ENCODE measurements at places on chromosomes 5 and 9. TPM values are rescaled to one million over a fixed set of nuclear protein-coding genes. Genes with fewer than 3 reads are reported as not detected.

Gene MARVELD2
- total RNA-seq, result 50.3 TPM

Gene KIF3A
- total RNA-seq, result 15.3 TPM

Gene PCDHGC4
- total RNA-seq, result 0.39 TPM

Gene GSN
- 100 TPM for total RNA-seq

Gene CATSPER3
- 0.61 TPM for total RNA-seq

Gene KIF24
- 3.9 TPM for total RNA-seq

Gene OR1J2
- total RNA-seq, result not detected

Gene PDE6A
- total RNA-seq, result 2.5 TPM

Gene NUDT12
- total RNA-seq, result 12.3 TPM

DNA sequence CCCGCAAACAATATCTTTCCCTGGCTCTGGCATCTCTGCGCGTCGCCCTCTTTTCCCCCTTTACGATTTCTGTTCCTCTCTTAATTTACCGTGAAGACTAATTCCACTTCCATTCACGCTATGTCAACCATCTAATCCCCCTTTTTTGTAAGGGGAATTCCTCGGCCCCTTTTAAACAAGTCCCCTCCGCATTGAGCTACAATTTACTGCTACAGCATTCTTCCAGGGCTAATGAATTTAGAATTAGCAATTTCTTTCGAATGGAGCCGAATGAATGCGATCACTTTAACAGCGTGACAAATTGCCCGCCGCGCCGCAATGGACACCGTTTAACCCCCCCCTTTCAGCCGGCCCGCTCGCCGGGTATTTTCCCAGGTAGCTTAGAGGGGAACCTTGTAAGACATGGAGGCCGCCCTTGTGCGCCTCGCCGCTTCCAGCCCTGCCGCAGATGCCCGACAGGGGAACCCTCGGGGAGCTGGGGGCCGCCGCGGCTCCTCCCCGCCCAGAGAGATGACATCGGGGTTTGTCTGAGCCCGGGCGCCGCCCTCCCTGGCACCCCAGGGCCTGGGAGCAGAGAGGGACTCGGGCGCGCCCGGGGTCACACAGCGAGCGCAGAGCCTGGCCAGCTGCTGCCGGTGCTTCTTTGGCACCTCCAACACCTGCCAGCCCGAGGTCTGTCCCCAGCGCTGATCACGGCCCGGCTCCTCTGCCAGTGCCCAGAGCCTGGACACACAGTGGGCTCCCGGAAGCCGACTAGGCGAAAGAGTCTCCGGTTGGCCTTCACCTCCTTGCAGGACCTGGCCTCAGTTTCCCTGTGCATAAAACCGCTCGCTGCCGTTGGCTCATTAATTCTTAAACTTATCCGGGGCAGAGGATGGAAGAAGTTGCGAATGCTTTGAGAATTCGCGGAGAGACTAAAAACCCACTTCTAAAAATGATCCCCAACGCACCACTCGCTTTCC is 1.3 kb downstream of the PRDM12 start:
- H3K27ac ChIP-seq, result no peak overlapping the region
- H3K4me3 ChIP-seq, result no peak overlapping the region
- no peaks in the 10 kb centered on the region for H3K36me3 ChIP-seq
- peaks cover 6% of the 10 kb centered on the region for H3K27me3 ChIP-seq
- H3K4me1 ChIP-seq, result no peaks in the 10 kb centered on the region

DNA sequence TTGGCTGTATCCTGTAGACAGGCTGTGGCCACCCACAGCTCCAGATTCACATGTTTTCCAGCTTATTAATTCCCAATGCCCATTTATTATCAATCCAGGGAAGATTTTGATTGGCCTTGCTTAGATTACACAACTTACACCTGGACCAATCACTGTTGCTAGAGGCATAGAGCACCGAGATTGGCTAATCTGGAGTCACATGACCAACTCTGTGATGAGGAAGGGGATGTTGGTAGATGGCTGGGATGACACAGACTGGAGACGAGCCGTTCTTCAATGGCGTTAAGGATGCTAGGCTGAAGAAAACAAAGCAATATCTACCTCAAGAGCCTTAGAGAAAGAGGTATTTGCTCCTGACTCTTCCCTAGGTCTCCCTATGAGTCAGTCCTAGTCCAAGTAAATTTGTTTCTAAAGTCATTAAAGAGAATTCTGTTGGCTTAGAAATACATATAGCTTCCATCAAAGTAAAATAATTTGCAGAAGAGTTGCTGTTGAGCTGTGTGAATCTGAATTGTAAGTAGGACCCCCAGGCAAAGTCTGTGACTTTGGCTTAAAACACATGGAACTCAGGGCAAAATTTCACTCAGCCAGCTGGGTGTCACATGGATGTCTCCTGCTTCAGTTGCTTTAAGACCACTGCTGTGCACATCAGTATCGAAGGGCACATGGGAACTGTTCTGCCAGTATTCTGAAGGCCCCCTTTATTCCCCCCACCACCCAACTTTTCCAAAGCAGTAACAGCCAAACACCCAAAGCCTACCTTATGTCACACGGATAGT is 326.4 kb upstream of the KLF4 start:
- H3K4me1 ChIP-seq, result peaks cover 19% of the 10 kb centered on the region
- no peaks in the 10 kb centered on the region for H3K27me3 ChIP-seq
- H3K36me3 ChIP-seq, result no peaks in the 10 kb centered on the region
- H3K27ac ChIP-seq, result no peak overlapping the region
- DNase-seq, result no peak
- no peak overlapping the region for H3K4me3 ChIP-seq

GRCh38 chr9:104232781-104233341 is 138.8 kb downstream of the SMC2 start:
- no peaks in the 10 kb centered on the region for H3K36me3 ChIP-seq
- H3K27ac ChIP-seq, result no peak overlapping the region
- no peaks in the 10 kb centered on the region for H3K4me1 ChIP-seq
- DNase-seq, result no peak
- no peak overlapping the region for H3K4me3 ChIP-seq

DNA sequence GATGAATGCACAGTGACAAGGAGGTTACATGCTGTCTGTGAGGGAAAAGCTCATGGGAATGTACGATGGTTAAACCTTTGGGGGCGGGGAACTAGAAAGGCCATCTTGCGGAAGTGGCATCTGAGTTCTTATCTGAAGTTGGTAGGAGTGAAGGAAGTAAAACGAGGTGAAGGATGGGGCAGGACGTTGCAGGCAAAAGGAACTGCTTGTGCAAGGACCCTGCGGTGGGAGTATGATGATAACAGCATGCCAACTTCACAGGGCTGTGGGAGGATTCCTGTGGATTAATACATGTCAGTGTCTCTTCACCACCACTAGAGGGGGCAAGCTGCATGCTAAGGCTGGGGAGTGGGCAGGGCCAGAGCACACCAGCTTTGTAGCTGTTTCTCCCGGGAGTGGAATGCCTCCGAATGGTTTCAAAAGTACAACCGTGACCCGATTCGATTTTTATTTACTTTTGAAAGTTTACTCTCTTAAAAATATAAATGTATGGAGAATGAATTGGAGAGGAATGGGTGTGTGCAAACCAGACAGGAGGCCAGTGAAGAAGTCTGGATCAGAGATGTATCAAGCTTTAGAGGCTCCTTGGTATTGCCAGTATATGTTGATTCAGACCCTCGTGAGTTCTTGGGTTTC is 62.5 kb downstream of the CYFIP2 start:
- 0 out of 2 replicates have a peak overlapping the region, but pooled peaks have one; percentile 10 for H3K4me3 ChIP-seq
- H3K27ac ChIP-seq, result no peak overlapping the region

- peaks cover 11% of the 10 kb centered on the region for H3K4me1 ChIP-seq
Measured at GRCh38 chr5:57844410-57844809, 361.8 kb upstream of the ACTBL2 start.

GRCh38 chr9:15763371-15763770 is 210.5 kb downstream of the CCDC171 start:
- no peak for DNase-seq
- H3K27me3 ChIP-seq, result no peaks in the 10 kb centered on the region
- no peaks in the 10 kb centered on the region for H3K36me3 ChIP-seq
- no peaks in the 10 kb centered on the region for H3K4me1 ChIP-seq
- no peak overlapping the region for H3K27ac ChIP-seq

GRCh38 chr9:93603011-93603410 is 26.6 kb downstream of the PHF2 start:
- no peaks in the 10 kb centered on the region for H3K36me3 ChIP-seq
- no peak overlapping the region for H3K4me3 ChIP-seq
- no peaks in the 10 kb centered on the region for H3K4me1 ChIP-seq
- DNase-seq, result no peak
- no peak overlapping the region for H3K27ac ChIP-seq
- no peaks in the 10 kb centered on the region for H3K27me3 ChIP-seq

DNA sequence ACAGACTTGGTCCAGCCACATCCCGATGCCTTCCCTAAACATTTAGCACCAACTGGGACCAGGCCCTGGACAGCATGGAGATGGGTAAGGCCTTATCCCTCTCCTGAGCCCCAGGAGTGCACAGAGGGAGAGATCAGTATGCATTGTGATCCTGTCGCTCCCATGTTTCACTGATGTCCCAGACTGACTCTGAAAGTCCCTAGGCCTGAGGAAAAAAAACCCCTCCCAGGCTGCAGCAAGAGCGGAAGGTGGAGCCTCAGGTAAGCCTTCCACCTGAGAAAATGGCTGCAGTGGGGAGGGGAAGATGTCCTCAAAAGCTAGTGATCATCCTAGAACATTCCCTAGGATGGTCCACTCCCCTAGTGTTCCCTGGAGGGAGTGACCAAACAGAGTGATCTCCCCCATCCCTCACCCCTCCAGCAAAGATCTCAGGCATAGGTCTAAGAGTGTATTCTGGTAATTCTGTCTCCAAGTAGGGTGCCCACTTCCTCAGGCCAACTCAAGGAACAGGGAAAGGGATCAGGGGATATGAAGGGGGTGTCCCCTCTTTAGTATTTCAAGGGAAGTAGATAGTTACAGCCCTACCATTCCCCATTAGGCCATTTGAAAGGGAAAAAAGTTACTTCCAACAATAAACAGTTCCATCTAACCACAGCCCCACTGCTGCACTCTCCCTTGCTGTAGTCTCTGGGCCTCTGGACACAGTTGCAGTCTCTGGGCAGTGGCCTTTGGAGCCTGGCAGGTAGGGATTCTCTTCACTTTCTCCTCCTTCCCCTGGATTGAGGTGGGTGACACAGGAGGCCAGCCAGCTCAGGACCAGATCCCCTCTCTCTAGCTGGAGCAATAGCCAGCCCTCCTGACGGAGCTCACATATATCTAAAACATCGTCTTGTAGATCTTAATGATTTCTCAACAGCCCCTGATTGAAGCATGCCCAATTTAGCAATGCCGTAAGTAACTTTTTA is 6.8 kb upstream of the CXXC5 start:
- H3K27ac ChIP-seq, result peak overlapping the region; percentile 96
- no peak for DNase-seq
- H3K36me3 ChIP-seq, result no peaks in the 10 kb centered on the region
- no peak overlapping the region for H3K4me3 ChIP-seq
- H3K4me1 ChIP-seq, result peaks cover 75% of the 10 kb centered on the region

GRCh38 chr5:122704247-122705036 is 70.4 kb upstream of the SNX2 start:
- no peak for DNase-seq
- no peaks in the 10 kb centered on the region for H3K36me3 ChIP-seq
- H3K27me3 ChIP-seq, result no peaks in the 10 kb centered on the region
- peaks cover 19% of the 10 kb centered on the region for H3K4me1 ChIP-seq

- DNase-seq, result no peak
- H3K27me3 ChIP-seq, result no peaks in the 10 kb centered on the region
- H3K27ac ChIP-seq, result no peak overlapping the region
- H3K36me3 ChIP-seq, result no peaks in the 10 kb centered on the region
Measured at GRCh38 chr5:167309941-167310517, 981.4 kb upstream of the WWC1 start.

DNA sequence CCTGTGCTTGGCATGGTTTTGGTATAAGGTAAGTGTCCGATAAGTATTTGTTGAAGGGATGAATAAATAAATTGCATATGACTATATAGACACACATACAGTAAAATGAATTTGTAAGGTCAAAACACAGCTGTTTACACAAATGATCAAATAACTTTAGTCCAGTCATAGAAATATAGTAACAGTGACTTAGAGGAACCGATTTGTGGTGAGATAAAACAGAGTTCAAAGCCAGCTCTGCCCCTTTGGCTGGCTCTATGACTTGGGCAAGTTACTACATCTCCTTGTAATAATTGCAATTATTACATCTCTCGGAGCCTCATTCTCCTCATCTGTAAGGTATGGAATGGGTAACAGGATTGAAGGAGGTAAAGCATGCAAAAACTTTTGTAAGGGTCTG is 384.0 kb downstream of the PLK2 start:
- no peak for DNase-seq
- no peaks in the 10 kb centered on the region for H3K27me3 ChIP-seq
- H3K4me1 ChIP-seq, result no peaks in the 10 kb centered on the region
- H3K4me3 ChIP-seq, result no peak overlapping the region
- H3K36me3 ChIP-seq, result no peaks in the 10 kb centered on the region
- H3K27ac ChIP-seq, result no peak overlapping the region

GRCh38 chr5:142453932-142454331 is 129.1 kb upstream of the SPRY4 start:
- H3K4me1 ChIP-seq, result no peaks in the 10 kb centered on the region
- H3K36me3 ChIP-seq, result no peaks in the 10 kb centered on the region
- H3K27ac ChIP-seq, result no peak overlapping the region
- no peak for DNase-seq

- no peaks in the 10 kb centered on the region for H3K27me3 ChIP-seq
- no peak overlapping the region for H3K4me3 ChIP-seq
- no peak overlapping the region for H3K27ac ChIP-seq
- no peaks in the 10 kb centered on the region for H3K36me3 ChIP-seq
- DNase-seq, result no peak
Measured at GRCh38 chr5:76283670-76284069, 119.4 kb upstream of the IQGAP2 start.

GRCh38 chr5:90263102-90263820 is 146.3 kb downstream of the CETN3 start:
- DNase-seq, result no peak
- no peak overlapping the region for H3K27ac ChIP-seq
- no peak overlapping the region for H3K4me3 ChIP-seq
- no peaks in the 10 kb centered on the region for H3K36me3 ChIP-seq
- H3K4me1 ChIP-seq, result 0 out of 2 replicates have a peak, but pooled peaks cover 10% of the 10 kb centered on the region
- H3K27me3 ChIP-seq, result no peaks in the 10 kb centered on the region
